ENCODE measurements at places on chromosomes 2 and 18.

DNA sequence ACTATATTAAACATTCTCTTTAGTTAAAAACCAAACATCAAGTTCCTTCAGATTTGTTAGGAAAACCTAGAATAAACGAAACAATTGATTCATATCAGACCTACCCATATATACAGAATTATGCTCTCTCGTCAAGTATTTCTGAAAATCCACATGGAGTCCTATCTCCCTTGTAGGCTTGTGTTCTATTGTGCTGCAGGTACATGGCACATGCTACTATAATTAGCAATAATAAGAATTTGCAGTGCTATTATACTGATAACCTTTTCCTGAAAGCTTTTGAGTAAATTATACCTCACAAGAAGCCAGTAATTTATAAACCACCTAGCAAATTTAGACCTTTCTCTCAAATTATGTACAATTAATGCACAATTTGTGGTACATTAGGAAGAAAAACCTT is 158.6 kb upstream of the STK17B start:
- no peak for DNase-seq

DNA sequence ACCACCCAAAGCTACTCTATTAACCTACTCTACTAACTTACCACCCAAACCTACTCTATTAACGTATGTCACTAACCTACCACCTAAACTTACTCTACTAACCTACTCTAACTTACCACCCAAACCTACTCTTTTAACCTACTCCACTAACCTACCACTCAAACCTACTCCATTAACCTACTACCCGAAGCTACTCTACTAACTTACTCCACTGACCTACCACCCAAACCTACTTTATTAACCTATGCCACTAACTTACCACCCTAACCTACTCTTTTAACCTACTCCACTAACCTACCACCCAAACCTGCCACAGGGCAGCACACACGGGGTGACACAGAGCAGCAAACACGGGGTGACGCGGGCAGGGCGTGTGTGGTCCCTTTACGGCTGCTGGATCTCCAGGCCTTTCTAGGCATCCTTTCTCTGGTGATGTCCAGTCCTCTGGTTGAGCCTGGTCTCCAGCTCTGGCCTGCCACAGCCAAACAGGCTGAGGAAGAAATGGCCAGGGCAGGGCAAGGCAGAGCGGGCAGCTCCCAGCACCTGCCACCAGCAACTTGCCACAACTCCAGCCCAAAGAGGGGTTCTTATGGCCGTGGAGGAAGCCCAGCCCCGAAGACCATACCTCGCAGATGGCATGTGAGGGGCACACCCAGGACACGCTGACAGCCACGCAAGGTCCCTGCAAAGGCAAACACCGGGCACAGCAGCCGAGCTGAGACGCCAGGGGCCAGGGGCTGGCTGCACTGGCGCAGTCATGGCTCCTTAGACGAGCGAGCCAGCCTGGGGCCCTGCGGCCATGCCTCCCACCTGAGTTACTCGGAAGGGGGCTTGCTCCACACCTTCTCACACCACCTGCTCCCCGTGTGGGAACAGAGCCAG is 25.7 kb downstream of the PXDN start:
- DNase-seq: no peak

DNA sequence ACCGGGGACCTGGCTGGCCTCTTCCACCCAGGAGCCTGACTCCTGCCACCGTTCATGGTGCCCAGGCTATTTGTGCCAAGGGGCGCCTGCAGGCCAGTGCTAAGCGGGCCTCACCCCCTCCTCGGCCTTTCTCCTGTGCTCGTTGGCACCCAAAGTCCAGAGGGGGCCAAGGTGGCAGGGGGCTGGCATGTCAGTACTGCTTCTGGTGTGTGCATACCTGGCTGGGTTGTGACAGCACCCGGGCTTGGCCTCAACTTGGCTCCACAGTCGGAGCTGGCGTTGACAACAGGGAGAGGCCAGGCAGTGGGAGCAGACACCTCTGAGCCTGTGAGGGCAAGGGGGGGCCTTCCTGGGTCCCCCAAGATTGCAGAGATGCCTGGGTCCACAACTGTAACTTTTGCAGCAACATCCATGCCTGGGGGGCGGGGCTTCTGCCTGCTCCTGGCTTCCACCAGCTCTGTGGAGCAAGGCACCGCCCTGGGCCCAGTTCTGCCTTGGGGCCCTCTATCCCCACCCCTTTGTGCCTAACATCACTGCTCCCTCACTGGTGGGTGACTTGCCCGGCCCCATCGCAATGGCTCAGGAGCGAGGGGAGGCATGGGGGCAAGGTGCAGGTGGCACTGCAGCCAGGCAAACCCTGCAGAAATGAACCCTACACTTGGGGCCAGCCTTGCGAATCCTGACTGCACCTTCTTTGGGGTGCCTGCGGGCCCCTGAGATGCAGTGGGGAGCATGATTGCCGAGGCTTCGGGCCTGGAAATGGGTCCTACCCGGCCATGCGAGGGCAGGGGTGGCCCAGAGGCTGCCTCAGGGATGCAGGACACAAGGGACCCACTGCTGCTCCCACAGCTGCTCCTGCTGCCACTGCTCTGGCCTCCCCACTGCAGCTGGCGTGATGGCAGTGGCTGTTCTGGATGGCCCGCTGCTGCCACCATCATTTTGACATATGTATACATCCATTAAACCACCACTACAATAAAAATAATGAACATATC is 35.9 kb downstream of the PTPN4 start:
- no peak for DNase-seq

GRCh38 chr2:157194844-157195243 is 62.7 kb upstream of the GALNT5 start:
- no peak for DNase-seq

DNA sequence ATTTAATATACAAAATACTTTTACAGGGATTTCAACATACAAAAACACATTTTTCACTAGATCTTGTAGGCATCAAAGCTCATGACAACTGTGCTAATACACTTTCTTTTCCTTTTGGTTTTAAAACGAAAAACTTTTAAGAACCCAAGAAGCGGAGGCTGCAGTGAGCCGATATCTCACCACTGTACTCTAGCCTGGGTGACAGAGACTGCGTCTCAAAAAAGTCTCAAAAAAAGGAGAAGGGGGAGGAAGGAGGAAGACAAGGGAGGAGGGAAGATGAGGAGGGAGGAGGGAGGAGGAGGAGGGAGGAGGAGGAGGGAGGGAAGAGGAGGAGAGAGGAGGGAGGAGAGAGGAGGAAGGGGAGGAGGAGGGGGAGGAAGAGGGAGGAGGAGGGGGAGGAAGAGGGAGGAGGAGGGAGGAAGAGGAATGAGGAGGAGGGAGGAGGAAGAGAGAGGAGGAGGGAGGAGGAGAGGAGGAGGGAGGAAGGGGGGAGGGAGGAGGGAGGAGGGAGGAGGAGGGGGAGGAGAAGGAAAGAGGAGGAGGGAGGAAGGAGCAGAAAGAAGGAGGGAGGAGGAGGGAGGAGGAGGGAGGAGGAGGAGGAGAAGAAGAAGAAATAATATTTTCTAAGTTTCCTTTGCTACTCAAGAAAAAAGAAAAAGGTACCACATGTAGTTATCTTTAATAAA is 13.8 kb downstream of the ROCK2 start:
- DNase-seq: no peak

- DNase-seq: no peak
Observed at GRCh38 chr18:5709476-5710095, 165.8 kb upstream of the EPB41L3 start.

GRCh38 chr18:54801374-54801773 is 26.9 kb upstream of the RAB27B start:
- DNase-seq: no peak

- DNase-seq: no peak
Observed at GRCh38 chr2:239257511-239257937, 143.3 kb downstream of the HDAC4 start.

DNA sequence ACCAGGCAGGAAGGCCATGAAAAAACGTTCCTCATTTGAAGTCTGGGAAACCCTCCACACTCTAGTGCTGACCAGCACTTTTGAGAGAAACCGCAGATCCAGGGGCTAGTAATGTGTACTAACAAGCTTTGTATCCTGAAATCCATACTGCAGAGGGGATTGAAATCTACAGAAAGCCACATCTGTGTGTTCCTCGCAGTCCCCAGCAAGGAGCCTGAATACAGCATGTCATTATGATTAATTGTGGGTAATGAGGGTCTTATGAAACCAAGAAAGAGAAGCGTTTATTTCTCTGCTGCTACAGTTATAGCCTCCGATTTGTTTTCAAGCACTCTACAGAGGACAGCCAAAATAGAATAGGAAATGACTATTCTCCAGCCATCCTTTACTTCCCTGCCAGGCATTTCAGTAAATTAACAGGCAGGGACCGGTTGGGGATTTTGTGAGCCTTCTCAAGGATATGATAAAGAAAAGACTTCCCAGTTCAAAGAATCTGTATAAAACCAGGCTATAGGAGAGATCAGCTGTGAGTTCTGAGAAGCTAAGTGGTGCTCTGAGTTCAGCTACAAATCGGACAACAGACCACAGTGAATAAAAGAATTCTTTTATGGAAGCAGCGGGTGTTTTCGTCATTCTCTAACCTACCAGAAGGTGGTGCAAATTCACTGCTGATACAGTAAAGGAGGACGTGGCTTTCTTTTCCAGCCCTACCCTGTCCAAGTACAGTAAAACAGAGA is 133.4 kb downstream of the INSIG2 start:
- DNase-seq: no peak

- no peak for DNase-seq
Observed at GRCh38 chr2:11090187-11090586, 65.1 kb upstream of the SLC66A3 start.

- DNase-seq: no peak
Observed at GRCh38 chr2:22282220-22282619, 1102.8 kb upstream of the KLHL29 start.

GRCh38 chr18:21203126-21203525 is 38.9 kb upstream of the GREB1L start:
- no peak for DNase-seq

DNA sequence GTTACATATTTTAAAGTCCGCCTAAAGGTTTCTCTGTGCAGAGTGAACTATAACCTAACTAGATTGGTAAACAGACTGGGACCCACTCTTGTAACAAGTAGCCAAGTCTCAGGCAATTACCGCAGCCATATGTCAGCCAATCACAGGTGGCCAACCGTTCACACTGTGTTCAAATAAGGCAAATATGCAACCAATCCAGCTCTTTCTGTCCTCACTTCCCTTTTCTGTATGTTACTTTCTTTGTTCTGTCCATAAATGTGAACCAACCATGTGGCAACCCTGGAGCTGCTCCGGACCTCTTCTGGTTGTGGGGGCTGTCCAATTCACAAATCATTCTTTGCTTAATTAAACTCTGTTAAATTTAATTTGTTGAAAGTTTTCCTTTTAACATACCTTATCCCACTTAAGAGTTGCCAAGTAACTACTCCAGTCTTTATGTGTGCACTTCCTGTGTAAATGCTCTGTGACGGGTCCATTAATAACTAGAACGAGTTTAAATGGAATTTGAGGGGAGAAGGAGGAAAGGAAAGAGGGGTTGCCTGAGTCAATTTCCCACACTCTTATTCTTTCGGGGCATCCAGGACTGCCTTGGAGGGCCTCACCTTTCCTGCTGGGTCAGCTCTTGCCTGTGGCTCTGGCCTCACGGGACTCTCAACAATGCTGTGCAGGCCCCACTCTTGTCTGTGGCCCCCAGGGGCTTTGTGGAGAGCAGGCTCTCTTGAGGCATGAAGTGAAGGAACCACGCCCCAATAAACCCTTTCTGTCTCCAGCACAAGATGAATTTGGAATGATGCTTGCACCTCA is 6.6 kb upstream of the RPL37A start:
- DNase-seq: no peak

GRCh38 chr2:74578408-74578807 is 23.9 kb downstream of the DOK1 start:
- no peak for DNase-seq

- no peak for DNase-seq
Observed at GRCh38 chr18:63113899-63114565, 205.5 kb downstream of the BCL2 start.

Measured in activated T-helper 1 cell treated with Interleukin-2 at 50 U/mL for 16 hours (primary cell).